ENCODE measurements at places on chromosomes 4 and X.

- no peak for DNase-seq
These were observed 4.1 kb downstream of the ENPEP start for GRCh38 chr4:110480031-110480549.

DNA sequence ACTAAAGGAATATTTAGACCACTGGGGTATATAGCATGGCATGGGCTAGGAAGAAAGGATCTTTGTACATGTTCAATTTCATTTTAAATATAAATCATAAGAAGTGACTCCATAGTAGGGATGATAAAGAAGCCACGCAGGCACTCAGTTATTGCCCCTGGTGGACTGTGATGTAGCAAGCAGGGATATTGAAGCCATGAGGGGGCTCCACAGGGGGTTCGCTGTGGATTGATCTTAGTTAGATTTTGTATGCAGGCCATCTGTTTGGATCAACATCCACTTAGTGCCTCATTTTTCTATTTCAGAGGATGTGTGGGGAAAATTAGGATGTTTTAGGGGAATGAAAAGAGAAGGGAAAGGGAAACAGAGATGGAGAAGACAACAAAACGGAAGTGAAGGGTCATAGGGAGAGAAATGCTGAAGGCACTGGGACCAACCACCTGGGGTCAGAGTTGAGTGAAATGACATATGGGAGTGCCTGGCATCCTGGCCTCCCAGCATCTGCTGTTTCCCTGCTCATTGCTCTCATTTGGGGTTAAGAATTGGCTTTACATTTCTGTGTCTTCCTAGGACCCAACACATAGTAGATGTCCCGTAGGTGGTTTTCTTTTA is 11.2 kb upstream of the FREM3 start:
- no peak for DNase-seq

DNA sequence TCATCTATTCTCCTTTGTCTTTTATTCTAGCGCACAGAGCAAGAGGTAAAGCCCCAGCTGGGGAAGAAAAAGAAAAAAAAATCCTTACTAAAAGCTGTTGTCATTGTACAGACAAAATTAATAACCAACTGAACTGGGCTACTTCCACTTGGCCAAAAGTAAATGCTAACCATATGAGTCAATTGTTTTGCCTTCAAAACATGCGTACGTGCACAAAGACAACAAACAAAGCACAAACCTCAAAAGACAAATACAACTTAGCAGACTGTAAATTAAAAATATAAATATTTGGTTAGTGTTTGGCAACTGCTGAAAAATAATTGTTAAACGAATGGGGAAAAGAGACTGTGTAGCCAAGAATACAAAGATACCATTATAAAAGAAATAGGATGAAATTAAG is 5.9 kb downstream of the EDA2R start:
- no peak for DNase-seq

DNA sequence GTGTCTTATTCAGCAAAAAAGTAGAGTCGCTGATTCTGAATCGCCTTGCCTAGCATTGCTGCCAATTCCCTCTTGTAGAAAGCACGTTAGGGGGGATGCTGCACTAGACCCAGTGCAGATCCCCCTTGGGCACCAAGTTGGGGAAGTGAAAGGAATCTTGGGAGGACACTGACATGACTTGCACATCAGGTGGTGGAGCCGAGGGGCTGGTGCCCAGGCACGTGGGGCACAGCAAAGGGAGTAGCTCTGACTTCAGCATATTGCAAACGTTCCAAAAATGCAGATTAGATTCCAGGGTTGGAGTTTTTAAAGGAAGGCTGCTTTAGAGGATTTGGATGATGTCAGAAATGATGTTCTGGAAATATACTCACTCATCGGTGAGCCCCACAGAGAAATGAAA is 47.4 kb upstream of the GPM6B start:
- no peak for DNase-seq

Data from activated effector memory CD4-positive, alpha-beta T cell treated with Interleukin-2 at 50 U/mL for 16 hours (primary cell).